Urinary bladder (tissue), 4 donors: ENCODE measurements at places on chromosomes 1 and 21.

DNA sequence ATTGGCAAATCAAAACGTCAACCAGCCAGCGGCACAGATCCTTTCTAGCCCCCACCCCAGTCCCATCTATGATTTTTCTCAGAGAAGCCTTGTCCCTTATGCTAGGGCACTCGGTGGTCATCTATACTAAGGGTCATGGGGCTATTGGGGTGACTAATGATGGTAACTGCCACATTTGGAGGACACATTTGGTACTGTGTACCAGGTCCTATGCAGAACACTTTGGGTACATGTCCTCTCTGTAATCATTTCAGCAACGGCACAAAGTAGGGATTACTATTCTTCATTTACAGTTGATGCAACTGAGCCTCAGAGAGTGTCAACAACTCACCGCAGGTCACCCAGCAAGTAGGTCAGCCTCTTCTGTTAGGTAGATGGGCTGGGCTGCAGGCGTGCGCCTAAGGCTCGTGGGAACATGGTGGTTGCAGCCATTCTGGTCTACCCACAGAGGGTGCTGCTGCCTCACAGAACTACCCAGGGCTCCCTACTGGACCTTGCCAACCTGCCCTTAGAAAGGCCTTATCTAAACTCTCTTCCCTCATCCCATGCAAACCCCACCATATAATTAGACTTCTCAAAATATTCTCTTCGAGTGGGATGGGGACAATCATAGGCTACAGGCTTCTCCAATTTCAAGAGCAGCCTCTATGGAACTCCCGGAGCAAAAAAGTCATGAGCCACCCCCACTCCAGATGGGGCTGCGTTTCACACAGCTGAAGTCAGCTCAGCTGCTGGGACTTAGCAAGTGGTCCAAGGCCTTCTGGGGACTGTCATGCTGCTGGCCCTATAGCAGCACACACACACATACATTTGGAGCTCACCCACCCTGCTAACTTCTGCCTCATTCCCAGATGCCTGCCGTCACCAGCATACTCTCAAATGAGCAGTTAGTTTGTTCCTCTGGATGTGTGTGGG is 5.8 kb upstream of the SDHB start:
- DNase-seq: no peak

DNA sequence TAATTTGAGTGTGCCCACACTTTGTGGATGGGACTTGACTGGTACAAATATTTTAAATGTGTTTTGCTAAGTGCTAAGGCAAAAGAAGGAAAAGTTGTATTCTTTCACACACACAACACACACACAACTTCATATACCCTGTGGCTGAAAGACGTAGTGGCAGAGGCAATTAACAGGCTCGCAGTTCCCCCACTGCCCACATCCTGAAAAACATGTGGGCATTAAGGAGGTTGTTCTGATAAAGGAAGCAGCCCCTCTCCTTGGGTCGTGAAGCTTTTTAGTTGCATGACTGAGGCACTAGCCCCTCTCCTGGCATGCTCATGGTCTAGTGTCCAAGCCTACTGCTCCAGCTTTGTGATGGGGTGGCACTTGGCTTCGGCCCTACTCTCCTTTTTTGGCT is 14.3 kb upstream of the ADAM30 start:
- no peak for DNase-seq

DNA sequence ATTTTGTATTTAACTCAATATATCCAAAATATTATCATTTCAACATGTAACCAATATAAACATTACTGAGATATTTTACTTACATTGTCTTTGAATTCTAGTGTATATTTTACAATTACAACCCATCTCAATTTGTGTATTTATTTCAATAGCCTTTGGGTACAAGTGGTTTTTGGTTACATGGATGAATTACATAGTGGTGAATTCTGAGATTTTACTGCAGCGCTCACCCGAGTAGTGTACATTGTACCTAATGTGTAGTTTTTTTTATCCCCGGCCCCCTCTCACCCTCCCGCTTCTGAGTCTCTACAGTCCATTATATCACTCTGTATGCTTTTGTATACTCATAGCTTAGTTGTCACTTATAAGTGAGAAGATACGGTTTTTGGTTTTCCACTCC is 117.0 kb upstream of the GALNT2 start:
- no peak for DNase-seq

GRCh38 chr1:235941876-235942624 is 75.3 kb upstream of the LYST start:
- DNase-seq: no peak

- DNase-seq: no peak
Observed at GRCh38 chr1:46190539-46190938, 7.7 kb downstream of the POMGNT1 start.

GRCh38 chr1:54816951-54817350 is 15.8 kb upstream of the TTC22 start:
- no peak for DNase-seq

GRCh38 chr1:201140235-201140940 is 13.4 kb upstream of the ASCL5 start:
- no peak for DNase-seq

DNA sequence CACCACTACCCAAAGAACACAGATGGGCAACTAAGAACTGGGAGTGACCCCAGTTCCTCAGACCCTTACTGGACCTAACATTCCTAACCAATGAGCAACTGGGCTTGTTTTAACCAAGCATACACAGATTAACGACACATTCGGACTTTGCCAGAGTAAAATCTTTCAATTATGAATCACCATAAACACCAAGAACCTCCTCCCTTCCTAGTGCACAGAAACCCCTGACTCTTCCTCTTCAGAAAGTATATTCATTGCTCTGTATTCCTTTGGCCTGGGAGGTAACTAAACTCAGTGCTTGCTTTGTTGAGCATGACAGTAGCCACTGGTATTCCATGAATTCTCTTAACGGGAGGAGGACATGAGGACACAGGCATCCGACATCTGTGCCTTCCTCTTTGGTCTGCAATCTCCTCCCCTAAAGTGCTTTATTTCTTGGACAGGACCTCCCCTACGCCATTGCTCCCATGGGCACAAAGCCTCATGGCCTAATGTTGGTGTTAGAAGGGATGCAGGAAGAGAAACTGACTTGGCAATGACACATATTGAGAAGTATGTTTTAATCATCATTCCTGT is 42.7 kb downstream of the SEC16B start:
- no peak for DNase-seq

DNA sequence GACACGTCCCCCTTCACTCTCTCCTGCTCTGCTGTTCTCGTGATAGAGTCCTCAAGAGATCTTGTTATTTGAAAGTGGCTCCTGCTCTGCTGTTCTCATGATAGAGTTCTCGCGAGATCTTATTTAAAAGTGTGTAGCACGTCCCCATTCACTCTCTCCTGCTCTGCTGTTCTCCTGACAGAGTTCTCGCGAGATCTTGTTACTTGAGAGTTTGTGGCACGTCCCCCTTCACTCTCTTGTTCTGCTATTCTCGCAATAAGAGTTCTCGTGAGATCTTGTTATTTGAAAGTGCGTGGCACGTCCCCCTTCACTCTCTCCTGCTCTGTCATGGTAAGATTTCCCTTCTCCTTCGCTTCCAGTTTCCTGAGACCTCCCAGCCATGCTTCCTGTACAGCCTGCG is 47.9 kb downstream of the SMYD3 start:
- DNase-seq: no peak

DNA sequence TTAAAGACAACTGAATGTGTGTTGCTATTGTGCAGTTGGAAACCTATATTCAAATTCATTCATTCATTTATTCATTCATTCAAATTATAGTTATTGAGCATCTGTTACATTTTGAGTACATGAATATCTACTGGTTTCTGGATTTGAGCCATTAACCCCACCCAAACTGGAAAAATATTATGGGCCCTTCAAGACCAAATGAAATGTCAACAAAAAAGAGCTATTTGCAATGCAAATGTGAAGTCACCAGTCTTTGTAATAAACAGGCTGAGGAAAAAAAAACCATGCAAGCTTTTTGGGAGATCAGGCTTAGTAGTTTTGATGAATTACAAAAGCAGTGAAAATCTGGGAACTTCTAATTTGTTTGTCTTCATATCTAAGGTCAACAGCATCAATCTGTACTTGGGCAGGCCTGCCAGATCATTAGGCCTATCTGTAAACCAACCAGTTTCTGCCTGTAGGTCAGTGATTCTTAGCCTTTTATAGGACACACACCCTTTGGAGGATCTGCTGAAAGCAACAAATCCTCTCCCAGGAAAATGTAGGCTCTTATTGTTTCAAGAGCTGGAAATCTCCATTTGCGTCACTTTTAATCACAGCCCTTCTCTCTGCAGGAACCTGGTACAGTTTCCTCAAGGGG is 134.7 kb downstream of the FAM78B start:
- no peak for DNase-seq

- no peak for DNase-seq
Observed at GRCh38 chr1:205062319-205062718, 19.3 kb downstream of the CNTN2 start.

DNA sequence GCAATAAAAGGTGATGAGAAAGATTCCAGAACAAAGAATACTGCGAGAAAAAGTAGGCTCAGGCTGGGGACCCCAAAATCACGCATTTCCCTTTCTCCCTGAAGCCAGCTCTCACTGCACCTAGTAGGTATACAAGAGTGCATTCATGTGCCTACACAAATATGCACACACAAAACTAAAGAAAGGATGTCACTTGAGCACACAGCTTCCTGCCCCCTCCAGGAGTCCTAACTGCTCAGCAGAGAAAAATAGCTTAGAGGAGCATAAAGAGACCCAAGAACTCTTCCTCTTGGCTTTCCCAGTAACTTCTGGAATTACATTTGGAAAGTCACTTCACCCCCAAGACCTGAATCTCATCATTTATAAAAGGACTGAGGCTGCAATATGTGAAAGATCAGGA is 38.0 kb downstream of the JAK1 start:
- DNase-seq: no peak

GRCh38 chr21:31286621-31287020 is 57.4 kb downstream of the TIAM1 start:
- no peak for DNase-seq

GRCh38 chr1:185674201-185674600 is 60.0 kb upstream of the HMCN1 start:
- no peak for DNase-seq

- peak; percentile 41 for DNase-seq
Observed at GRCh38 chr1:244971552-244972216, 107.3 kb upstream of the HNRNPU start.

DNA sequence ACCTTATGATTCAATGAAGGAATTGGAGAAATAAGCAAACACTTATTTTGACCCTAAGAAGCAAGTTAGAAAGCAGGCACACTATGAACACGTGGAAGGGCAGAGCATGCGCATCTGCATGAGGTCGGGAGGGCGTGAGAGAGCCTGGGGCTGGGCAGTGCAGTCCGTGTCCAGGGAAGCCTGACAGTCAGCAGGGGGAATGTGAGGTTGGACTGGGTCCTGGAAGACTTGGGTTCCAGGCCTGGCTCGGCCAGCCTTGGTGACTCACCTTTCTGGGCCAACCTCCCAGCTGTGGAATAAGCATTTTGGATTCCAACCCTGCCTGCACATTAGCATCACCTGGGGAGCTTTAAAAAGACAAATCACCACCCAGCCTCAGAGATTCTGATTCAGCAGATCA is 26.6 kb upstream of the LMX1A start:
- DNase-seq: no peak

GRCh38 chr1:206725109-206725963 is 40.6 kb downstream of the MAPKAPK2 start:
- DNase-seq: no peak

DNA sequence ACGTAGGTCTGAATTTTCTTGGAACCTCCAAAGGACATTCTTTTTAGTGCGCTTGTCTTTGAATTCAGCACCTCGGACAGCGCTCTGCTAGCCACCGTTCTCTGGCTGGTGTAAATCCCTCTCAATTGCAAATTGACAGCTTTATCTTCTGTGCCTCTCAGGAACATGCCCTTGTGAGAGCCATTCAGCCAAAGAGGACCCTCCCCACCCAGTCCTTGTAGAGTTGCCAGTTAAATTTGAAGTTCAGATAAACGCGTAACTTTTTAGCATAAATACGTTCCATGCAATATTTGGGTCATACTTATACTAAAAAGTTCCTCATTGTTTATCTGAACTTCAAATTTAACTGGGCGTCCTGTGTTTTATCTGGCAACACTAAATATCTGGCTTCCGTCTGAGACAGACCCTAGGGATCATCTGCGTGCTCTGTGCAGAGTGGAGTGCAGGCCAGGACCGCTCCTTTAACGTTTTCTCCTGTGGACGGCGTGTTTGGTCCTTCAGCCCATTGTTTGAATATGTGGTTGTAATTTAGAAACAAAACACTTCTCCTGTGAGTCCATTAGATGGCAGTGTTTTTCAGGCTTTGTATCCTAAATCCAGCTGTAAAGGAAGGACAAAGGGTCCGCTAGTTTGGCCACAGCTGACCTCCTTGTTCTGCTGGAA is 7.0 kb downstream of the KCNAB2 start:
- no peak for DNase-seq

DNA sequence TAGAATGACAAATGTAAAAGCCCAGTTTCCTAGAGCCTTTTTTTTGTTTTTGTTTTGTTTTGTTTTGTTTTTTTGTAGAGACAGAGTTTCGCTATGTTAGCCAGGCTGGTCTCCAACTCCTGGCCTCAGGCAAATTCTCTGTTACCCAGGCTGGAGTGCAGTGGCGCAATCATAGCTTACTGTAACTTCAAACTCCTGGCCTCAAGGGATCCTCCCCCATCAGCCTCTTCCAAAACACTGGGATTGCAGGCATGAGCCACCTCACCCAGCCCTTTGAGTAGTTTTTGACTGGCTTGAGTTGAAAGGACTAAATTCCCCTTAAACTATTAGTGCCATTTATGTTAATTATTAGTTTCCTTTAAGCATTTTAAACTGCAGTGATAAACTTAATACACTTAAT is 28.8 kb upstream of the ZBTB18 start:
- no peak for DNase-seq

DNA sequence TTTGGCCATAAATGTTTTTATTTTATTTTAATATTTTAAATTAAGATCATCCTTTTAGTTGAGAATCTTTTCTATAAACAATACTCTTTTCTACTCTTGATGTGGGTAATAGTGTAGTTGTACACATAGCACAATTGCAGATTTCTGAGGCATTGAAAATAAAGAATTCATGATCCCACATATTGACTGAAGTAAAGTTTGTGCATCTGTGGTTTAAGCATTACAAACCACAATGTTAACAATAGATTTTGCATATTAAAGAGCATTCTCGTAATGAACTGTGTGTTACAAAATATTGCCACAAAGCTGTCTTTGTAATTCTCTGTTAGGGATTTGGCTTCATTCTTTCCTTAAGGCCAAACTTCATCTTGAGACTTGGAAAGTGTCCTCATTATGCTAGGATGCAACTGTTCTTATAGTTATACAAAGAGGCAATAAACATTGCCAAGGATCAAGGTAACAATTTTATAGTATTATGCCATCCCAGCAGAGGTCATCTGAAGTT is 256.8 kb downstream of the OLFM3 start:
- no peak for DNase-seq

GRCh38 chr1:162562470-162562828 is 927 bp downstream of the UAP1 start:
- DNase-seq: no peak

- DNase-seq: no peak
Observed at GRCh38 chr1:67338642-67339041, 31.0 kb downstream of the IL12RB2 start.
